ENCODE measurements at places on chromosomes 11 and 22.
A peak's percentile ranks its signal among the peaks of the same experiment; 100 is the strongest.

- DNase-seq, result no peak
These were observed 21.5 kb upstream of the MMP7 start for GRCh38 chr11:102552020-102552419.

- DNase-seq, result peak; percentile 62
These were observed 86.8 kb upstream of the CRTAM start for GRCh38 chr11:122751292-122752070.

GRCh38 chr11:1557904-1558774 is 13.9 kb downstream of the DUSP8 start:
- DNase-seq, result peak; percentile 82

- peak; percentile 54 for DNase-seq
These were observed at the start of gene NOX4 for GRCh38 chr11:89490981-89491690. NOX4 (minus strand) TSS chr11:89491375; CDS start chr11:89491246, 129 bp downstream.

- no peak for DNase-seq
These were observed 33.7 kb downstream of the PICALM start for GRCh38 chr11:86035164-86035563.

GRCh38 chr11:235997-236773 is at the start of gene SIRT3:
SIRT3 (minus strand) TSS chr11:236342; CDS start chr11:236328, 14 bp downstream.
- peak; percentile 70 for DNase-seq

- DNase-seq, result no peak
These were observed 409.2 kb upstream of the LRRC4C start for GRCh38 chr11:41868606-41869005.

- DNase-seq, result peak; percentile 29
These were observed 32.2 kb upstream of the ARFGAP3 start for GRCh38 chr22:42889304-42889703.

DNA sequence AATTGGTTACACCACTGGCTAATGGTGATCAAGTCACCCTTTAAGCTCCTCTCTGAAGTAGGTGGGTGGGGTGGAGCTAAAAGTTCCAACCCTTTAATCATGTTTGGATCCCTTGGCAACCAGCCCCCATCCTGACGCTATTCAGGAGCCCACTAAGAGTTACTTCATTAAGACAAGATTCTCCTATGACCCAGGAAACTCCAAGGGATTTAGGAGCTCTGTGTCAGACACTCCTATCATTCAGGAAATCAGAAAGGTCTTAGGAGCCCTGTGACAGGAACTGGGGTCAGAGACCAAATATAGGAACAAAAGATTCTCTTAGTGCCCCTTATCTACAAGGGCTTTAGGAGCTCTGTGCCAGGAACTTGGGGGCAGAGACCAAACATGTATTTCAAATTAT is 141.3 kb downstream of the ATG16L2 start:
- no peak for DNase-seq

All from AG10803 (cell line).